ENCODE measurements at places on chromosomes 5 and 9. TPM values are rescaled to one million over a fixed set of nuclear protein-coding genes. Genes with fewer than 3 reads are reported as not detected.

NCS1 gene
- not detected for polyA plus RNA-seq

TMEM232 gene
- not detected for polyA plus RNA-seq

NOP16 gene
- polyA plus RNA-seq = 23.4 TPM

GABRA6 gene
- polyA plus RNA-seq = not detected

PCDH12 gene
- polyA plus RNA-seq = 0.18 TPM

PCDHGB6 gene
- polyA plus RNA-seq = 0.01 TPM

DNA sequence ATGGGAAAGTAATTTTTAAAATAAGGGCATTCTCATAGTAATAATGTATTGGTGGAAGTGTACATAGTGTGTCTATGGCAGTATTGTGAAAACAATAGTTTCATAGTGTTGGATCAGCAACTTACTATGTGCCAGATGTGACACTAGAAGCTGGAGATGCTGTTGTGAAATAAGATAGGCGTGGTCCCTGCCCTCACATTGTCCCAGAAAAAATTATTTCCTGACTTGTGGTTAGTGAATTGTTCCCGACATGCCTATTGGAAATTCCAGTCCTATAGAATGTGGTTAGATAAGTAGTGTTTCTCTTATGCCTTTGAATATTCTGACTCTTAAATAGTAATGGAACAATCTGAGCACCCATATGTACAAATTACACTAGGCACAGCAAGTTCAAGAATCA, 55.3 kb upstream of the MTAP start:
- no peaks in the 10 kb centered on the region for H3K27me3 ChIP-seq
- no peak for DNase-seq
- no peak overlapping the region for H3K27ac ChIP-seq
- no peak overlapping the region for H3K4me3 ChIP-seq
- H3K4me1 ChIP-seq = peaks cover 21% of the 10 kb centered on the region
- H3K36me3 ChIP-seq = no peaks in the 10 kb centered on the region

DNA sequence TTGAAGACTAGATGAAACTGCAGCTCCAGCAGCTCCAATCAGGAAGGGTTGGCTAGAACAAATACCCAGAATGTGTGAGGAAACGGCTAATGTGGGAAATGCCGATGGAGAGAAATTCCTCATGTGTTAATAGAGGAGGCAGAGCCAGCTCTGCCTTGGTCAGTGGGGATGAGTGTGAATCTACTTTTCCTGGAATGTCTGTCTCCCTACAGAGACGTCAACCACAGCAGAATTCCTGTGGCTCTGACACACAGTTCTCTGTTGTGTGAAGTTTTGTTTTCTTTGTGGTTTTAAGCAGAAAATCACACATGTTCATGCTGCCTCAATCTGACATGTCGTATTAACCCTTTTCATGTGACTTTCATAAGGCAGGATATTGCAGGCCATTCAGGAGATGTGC, 476.6 kb upstream of the WWC1 start:
- H3K27me3 ChIP-seq = no peaks in the 10 kb centered on the region
- H3K36me3 ChIP-seq = no peaks in the 10 kb centered on the region
- H3K4me3 ChIP-seq = no peak overlapping the region

DNA sequence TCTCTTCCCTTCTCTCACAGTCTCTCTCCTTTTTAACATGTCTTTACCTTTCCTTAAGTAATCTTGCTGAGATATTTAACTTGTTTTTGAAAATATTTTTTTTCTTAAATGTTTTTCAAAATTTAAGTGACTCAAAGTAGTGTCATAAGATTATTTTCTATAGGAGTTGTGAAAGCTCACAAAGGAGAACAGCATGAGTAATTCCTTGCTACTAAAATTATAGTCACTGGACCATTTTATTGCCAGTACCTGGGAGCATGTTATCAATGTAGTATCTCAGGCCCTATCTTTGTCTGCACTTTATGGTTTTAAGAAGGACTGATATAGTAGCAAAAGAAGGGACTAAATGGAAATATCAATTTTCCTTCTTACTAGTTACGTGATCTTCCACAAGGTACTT, 181.9 kb downstream of the TMEM232 start:
- H3K4me3 ChIP-seq = no peak overlapping the region
- no peak overlapping the region for H3K27ac ChIP-seq
- H3K36me3 ChIP-seq = no peaks in the 10 kb centered on the region
- no peaks in the 10 kb centered on the region for H3K27me3 ChIP-seq
- DNase-seq = no peak
- no peaks in the 10 kb centered on the region for H3K4me1 ChIP-seq

- no peak overlapping the region for H3K27ac ChIP-seq
- H3K27me3 ChIP-seq = no peaks in the 10 kb centered on the region
- H3K4me3 ChIP-seq = no peak overlapping the region
- H3K36me3 ChIP-seq = no peaks in the 10 kb centered on the region
- no peak for DNase-seq
These were observed 125.5 kb downstream of the EPB41L4A start for GRCh38 chr5:112293587-112293986.

DNA sequence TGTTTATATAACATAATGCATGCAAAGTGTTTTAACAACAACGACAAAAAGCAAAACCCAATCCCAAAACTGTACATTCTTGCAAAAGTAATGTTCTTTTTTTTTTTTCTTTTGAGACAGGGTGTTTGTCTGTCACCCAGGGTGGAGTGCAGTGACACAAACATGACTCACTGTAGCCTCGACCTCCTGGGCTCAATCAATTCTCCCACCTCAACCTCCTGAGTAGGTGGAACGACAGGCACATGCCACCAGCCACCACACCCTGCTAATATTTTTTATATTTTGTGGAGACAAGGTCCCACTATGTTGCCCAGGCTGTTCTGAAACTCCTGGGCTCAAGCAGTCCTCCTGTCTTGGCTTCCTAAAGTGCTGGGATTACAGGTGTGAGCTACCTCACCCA, 13.6 kb upstream of the HAVCR1 start:
- H3K27me3 ChIP-seq = no peaks in the 10 kb centered on the region
- no peak overlapping the region for H3K27ac ChIP-seq
- peaks cover 18% of the 10 kb centered on the region for H3K4me1 ChIP-seq
- DNase-seq = no peak

DNA sequence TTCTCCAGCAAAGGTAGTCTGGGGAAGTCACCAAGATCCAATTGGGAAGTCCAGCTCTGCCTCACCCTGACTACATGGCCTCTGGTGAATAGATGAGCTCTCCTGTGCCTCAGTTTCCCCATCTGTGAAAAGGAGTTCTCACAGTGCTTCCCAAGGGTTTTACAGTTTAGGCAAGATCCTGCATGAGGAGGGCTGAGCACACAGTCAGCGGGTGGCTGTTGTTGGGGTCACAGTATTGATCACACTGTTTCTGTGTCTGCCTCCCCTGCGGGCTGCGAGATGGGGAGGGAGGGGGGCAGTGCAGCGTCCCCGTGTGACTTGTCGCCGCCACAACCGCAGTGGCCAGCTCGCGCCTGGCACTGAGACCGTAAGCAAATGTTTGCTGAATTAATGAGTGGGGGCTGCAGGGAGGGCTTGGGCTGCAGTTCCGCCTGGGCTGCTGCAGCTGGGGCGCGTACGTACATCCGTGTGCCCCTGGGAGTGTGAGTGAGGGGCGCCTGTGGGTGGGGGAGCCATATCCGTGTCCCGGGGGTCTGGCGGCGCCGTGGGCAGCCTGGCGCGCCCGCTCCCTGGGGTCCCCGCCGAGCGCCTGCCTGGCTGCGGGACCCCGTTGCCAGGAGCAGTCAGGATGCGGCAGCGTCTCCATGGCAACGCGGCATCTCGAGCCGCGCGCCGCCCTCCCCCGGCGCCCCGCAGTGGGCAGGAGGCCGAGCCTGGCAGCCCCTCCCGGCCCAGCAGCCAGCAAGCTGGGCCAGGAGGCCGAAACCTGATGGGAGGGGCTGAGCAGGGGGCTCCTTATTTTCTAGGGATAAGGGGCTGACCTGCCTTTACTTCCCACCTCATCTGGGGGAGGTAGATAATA, 31.4 kb upstream of the PSD2 start:
- no peak for DNase-seq
- peaks cover 31% of the 10 kb centered on the region for H3K27me3 ChIP-seq
- no peak overlapping the region for H3K27ac ChIP-seq

DNA sequence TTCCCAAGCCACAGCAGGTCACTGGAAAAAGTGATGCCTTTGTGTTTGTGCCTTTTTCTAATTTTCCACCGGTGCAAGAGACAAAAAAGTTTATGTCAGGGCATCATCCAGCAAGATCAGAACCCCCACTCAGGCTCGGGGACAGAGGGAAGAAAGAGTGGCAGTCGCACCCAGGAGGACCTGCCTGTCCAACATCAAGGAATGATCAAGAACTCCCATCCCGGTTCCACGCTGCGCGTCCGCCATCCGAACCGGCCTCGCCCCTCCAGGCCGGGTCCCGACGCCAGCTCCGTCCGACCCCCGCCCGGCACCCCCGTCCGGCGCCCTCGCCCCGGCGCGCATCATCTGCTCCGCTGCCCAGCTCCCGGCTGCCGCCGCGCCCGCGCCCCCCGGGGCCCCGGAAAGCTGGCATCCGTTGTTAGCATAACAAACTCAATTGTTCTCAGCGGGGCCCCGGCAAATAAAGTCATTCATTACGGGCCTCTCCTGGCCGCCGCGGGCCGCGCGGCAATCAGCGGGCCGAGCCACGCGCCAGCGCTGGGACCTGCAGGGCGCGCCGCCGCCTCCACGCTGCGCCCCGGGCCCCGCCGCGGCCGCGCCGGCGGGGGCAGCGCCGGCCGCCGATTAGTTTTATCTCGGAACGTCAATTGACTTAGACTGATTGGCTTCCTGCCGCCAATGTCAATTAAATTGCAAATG, 48.1 kb downstream of the PAX5 start:
- no peak overlapping the region for H3K27ac ChIP-seq
- H3K4me1 ChIP-seq = no peaks in the 10 kb centered on the region
- H3K27me3 ChIP-seq = peaks cover 53% of the 10 kb centered on the region
- H3K36me3 ChIP-seq = no peaks in the 10 kb centered on the region
- DNase-seq = no peak
- H3K4me3 ChIP-seq = no peak overlapping the region

DNA sequence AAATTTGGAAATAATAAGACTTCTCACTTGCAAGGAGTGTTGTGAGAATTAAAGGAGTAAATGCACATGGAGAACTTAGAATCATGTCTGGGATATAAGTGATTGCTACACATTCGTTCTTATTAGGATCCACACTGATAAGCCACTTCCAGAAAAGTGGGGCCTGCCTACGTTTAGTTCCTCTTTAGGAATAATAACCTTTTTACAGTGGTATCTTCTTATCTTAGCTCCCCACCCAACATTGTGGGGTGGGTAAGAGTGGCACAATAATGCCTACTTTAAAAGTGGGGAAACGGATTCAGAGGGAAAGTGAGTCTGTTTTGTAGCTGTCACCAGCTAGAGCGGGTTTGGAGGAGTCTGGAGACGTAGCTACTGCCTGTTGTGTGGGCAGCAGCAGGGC, 16.0 kb downstream of the DOCK2 start:
- no peaks in the 10 kb centered on the region for H3K27me3 ChIP-seq
- H3K4me3 ChIP-seq = no peak overlapping the region
- H3K27ac ChIP-seq = peak overlapping the region; percentile 7
- DNase-seq = no peak

- no peaks in the 10 kb centered on the region for H3K27me3 ChIP-seq
- no peak overlapping the region for H3K4me3 ChIP-seq
- no peaks in the 10 kb centered on the region for H3K36me3 ChIP-seq
- DNase-seq = no peak
- H3K27ac ChIP-seq = no peak overlapping the region
- no peaks in the 10 kb centered on the region for H3K4me1 ChIP-seq
These were observed 241.7 kb upstream of the KCNN2 start for GRCh38 chr5:114120166-114120565.

- no peak overlapping the region for H3K27ac ChIP-seq
- H3K27me3 ChIP-seq = no peaks in the 10 kb centered on the region
- no peak for DNase-seq
- H3K4me3 ChIP-seq = no peak overlapping the region
- no peaks in the 10 kb centered on the region for H3K4me1 ChIP-seq
- H3K36me3 ChIP-seq = no peaks in the 10 kb centered on the region
These were observed 25.9 kb upstream of the AP3B1 start for GRCh38 chr5:78320401-78320800.

DNA sequence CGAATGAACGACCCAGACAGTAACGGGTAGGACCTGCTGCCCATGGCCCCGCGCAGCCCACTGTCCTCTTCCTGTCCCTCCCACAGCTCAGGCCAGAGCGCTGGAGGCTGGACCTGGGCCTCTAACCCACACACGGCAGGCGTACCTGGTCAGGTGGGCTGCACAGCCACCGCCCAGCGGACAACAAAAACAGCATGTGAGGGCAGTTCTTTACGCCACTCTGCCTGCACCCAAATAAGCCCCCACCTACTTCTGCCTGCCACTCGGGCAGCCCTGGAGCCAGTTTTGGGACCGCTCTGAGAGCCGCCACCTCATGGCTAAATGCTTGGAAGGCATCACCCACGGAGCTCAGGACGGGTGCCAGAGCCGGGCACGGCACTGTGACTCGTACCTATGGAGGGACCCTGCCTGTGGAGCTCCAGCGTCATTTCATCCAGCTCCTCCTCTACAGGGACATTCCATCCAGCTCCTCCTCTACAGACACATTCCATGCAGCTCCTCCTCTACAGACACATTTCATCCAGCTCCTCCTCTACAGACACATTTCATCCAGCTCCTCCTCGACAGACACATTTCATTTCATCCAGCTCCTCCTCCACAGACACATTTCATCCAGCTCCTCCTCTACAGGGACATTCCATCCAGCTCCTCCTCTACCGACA, 18.9 kb downstream of the CLPTM1L start:
- H3K27me3 ChIP-seq = no peaks in the 10 kb centered on the region
- no peak for DNase-seq
- no peak overlapping the region for H3K4me3 ChIP-seq
- no peak overlapping the region for H3K27ac ChIP-seq
- no peaks in the 10 kb centered on the region for H3K4me1 ChIP-seq

DNA sequence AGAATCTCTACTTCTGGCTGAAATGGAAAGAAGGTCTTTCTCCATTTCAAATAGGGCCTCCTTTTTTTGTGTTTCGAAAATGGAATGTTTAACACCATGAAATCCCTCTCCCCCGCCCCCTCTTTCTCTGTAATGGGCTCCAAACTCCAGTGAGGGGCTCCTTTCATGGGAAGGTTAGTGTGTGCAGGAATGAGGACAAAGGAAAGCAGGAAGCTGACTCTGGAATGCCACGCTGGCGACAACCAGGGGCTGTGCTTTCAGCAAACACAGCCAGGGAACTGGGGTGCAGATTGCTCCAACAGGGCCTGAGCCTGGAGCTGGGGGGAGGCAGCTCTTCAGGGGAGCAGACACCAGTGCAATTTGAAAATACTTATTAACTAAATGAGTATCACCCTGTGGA, 82.8 kb downstream of the CRB2 start:
- H3K4me3 ChIP-seq = no peak overlapping the region
- no peaks in the 10 kb centered on the region for H3K27me3 ChIP-seq
- peak overlapping the region; percentile 20 for H3K27ac ChIP-seq
- DNase-seq = no peak

Measured in CD14-positive monocyte (primary cell).